Fibroblast of mammary gland (primary cell): ENCODE measurements at places on chromosomes 3 and 15.

GRCh38 chr3:13069495-13069894 lies 3.7 kb downstream of the IQSEC1 start:
- DNase-seq = no peak

DNA sequence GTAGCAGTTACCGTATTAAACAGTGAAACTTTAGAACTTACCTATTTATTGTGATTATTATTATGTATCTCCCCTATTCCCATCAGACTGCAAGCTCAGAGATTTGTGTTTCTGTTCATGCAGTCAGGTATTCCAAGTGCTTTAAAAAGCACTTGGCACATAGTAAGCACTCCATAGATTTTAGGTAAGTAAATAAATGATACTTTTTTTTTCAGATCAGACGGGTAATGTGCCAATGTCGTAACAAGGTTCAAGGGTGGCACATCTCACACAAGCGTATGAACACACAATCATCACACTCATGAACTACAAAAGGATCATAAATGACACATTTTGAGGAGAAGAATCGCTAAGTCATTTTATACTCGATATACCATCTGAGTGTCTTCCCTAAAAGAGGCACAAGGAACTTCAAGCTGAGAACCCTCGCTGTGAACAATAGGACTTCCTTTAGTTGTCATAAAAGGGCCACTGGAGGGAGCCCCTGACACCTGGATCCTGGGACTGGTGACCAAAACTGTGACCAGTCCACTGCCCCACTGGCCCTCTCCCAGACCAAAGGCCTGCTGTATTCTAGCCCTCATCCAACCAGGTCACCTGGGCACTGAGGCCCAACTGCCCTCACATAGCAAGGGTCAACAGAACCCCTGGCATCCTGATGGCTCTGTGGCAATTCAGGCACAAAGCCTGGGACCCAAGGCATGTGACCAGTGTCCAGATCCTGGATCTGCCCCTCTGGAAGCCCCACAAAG lies 32.1 kb downstream of the KIF9 start:
- DNase-seq = peak; percentile 42

GRCh38 chr15:80465626-80466005 lies 61.4 kb downstream of the ARNT2 start:
- DNase-seq = no peak

GRCh38 chr3:127848131-127849129 lies 26.1 kb upstream of the MGLL start:
- peak; percentile 17 for DNase-seq

DNA sequence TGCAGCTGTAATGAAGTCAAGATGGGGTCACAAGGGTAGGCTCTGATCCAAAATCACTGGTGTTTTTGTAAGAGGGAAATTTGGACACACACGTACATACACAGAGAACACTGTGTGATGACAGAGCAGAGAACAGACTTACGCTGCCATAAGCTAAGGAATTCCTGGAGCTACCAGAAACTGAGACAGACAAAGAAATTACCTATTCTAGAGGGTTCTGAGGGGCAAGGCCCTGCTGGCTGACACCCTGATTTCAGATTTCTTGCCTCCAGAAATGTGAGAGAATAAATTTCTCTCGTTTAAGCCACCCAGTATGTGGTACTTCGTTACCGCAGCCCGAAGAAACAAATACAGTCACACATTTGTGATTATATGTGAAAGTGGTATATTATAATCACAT lies 24.8 kb downstream of the CBLB start:
- DNase-seq = no peak

GRCh38 chr3:63976161-63976871 lies 47.0 kb downstream of the PSMD6 start:
- DNase-seq = peak; percentile 99

- no peak for DNase-seq
Observed at GRCh38 chr15:61411902-61412510, 182.9 kb upstream of the RORA start.

- DNase-seq = peak; percentile 23
Observed at GRCh38 chr3:165753560-165753959, 83.7 kb downstream of the BCHE start.

DNA sequence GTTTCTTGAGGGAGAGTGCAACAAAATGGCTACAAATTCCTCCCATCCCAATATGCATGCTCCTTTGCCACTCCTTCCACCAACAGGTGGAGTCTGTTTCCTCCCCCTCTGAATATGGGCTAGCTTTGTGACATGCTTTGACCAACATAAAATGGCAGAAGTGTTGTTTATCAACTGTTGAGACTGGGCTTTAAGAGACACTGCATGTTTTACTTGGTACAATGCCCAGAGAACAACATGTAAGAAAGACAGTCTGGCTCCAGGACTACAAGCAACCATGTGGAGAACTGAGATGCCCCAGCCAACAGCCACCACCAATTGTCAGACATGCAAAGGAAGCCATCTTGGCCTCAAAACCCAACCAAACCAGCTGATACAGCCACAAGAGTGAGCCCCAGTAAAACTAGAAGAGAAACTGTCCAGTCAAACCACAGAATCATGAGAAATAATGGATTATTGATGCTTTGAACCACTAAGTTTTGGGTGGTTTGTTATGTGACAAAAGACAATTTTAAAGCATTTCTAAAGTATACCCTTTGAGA lies 40.5 kb downstream of the NUDT16 start:
- DNase-seq = peak; percentile 8

GRCh38 chr3:69149586-69149985 lies 27.2 kb upstream of the LMOD3 start:
- DNase-seq = no peak

GRCh38 chr3:105715372-105715771 lies 153.4 kb downstream of the CBLB start:
- peak; percentile 84 for DNase-seq

- DNase-seq = peak; percentile 49
Observed at GRCh38 chr15:45458746-45459403, 63.7 kb downstream of the SLC30A4 start.

DNA sequence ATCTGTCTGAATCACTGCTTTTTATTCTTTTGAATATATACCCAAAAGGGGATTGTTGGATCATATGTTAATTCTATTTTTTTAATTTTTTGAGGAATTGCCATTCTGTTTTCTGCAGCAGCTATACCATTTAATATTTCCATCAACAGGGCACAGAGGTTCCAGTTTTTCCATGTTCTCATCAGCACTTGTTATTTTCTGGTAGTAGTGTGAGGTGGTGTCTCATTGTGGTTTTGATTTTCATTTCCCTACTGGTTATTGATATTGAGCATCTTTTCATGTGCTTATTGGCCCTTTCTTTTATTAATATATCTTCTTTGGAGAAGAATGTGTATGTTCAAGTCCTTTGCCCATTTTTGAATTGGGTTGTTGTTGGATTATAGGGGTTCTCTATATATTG lies 68.1 kb downstream of the PDE8A start:
- no peak for DNase-seq

DNA sequence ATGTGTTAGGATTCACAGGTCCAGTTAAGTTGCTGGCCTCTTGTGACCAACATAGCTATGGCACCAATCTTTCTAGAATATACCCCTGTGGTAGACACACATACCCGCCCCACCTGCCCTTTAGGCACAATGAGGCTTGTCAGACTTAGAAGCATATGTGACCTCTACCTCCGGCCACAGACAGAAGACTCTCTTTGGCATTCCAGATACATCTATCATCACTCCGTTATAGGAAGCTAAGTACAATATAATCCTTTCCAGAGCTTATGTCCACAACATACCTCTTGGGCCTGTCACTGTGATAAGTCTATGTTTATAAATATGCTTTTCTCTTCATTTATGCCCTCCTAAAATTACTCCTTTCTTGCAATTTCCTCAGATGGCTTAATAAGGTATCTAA lies 39.8 kb downstream of the CD47 start:
- DNase-seq = no peak

GRCh38 chr3:186871403-186871924 lies 29.0 kb downstream of the ADIPOQ start:
- DNase-seq = no peak

- no peak for DNase-seq
Observed at GRCh38 chr3:41690766-41691563, 270.9 kb downstream of the ULK4 start.

DNA sequence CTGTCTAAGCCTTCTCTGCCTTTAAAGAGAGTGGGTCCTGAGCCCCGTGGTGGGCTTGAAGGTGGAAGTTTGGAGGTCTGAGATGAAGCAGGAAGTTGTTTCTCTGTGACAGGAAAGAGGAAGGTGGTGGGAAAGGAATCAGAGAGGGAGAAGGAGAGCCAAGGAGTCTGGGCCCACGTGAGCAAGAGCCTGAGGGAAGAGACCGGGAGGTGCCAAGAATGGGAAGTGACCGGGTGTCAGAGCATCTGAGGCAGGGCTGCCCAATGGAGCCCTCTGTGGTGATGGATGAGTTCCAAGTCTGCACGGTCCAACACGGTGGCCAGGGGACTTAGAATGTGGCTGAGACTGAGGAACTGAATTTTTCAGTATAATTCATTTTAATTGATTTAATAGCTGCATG lies 24.6 kb downstream of the ALDH1L1 start:
- DNase-seq = no peak

DNA sequence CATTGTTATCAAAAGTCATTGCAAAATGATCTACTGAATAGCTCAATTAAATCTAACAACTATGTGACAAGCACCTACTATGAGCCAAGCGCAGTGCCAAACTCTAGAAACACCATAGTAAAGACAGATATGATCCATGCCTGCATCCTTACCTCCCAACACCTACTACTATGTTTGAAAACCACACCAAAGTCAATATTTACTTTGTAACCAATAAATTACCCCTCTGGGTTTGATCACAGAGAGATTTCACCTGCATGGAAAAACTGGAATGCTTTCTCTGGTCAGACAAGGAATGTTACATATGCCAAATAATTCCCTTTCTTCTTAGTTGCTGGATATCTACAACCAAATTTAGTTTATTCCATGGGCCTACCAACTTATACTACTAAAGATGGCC lies 422.2 kb downstream of the FHIT start:
- no peak for DNase-seq

- DNase-seq = no peak
Observed at GRCh38 chr3:141266186-141266585, 34.6 kb downstream of the PXYLP1 start.

DNA sequence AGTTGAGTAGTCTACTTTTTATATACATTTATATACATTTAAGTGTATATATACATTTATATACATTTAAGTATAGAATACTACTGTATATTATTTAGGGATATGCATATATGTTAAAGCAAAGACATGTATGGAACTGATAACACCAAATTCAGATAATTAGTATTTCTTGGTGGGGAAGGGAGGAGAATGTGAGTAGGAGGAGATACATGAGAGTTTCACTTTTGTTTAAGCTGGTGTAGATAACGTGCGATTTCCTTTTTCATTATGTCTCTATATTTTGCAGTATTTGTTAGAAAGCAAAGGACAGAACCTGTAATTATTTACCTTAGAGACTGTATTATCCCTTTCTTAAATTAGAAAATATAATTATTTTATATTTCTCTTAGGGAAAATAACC lies 16.6 kb upstream of the NIT2 start:
- no peak for DNase-seq

DNA sequence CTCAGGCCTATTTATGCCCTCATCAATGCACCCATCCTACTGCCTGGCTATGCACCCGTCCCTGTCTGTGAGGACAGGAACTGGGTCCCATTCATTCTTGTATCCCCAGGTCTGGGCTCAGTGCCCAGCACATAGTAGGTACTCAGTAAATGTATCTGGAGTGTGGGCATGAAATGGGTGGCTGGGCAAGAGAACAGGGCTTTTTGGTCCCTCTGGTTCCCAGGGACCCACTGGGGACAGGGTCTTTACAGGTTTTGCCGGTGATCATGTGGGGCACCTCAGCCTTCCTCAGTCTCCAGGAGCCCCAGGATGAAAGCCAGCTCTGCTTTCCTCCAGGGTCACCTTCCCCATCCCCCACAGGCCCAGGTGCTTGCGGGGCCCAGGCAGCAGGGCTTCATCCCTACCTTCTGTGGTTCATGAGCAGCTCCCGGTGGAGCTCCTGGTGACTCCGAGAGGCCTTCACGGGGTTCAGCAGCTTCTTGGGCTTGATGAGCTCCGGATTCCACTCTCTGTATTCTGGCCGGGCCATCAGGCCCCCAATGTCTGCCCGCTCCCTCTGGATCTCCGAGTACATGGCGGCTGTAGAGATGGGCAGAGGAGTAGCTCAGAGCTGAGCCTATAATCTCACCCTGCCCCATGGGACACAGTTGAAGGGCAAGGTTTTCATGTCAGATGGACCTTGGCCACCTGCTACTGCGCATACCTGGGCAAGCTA lies 7.7 kb downstream of the FAM107A start:
- DNase-seq = no peak

DNA sequence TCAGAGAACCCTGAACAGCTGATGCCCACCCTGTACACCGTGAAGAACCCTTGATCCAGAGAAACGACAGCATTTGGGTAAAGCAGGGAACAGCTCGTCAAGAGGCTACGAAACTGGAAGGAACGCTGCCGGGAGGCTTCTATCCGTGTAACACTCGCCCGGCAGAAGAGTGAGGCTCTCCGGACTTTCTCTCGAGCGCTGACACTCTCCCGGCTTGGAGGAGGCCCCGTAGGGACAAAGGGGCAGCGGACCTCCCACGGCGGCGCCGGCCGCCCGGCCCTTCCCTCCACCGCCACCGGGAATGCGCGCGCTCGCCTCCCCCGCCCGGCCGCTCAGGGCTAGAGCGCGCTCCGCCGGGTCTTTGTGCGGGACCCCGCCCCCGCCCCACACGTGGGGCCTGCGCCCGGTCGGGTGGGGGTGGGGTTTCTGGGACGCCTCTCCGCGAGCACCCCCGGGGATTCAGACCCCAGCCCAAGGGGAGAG lies 1.7 kb downstream of the HYAL2 start:
- peak; percentile 44 for DNase-seq

DNA sequence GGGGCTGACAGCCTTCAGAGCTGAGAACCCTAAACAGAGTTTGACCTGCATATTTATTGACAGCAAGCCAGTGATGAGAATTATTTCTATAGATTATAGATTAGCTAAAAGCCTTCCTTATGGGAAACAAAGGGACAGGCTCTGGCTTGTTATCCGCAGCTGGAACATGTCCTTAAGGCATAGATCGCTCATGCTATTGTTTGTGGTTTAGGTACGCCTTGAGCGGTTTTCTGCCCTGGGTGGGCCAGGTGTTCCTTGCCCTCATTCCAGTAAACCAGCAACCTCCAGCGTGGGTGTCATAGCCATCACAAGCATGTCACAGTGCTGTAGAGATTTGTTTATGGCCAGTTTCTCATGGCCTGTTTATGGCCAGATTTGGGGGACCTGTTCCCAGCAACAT lies 10.2 kb upstream of the FAH start:
- DNase-seq = no peak

- no peak for DNase-seq
Observed at GRCh38 chr3:41018855-41019254, 180.4 kb upstream of the CTNNB1 start.

GRCh38 chr3:115659253-115660220 lies 36.2 kb downstream of the GAP43 start:
- DNase-seq = peak; percentile 12

GRCh38 chr3:480070-480469 lies 283.5 kb downstream of the CHL1 start:
- DNase-seq = no peak
